ENCODE measurements at places on chromosomes 13 and 19.

DNA sequence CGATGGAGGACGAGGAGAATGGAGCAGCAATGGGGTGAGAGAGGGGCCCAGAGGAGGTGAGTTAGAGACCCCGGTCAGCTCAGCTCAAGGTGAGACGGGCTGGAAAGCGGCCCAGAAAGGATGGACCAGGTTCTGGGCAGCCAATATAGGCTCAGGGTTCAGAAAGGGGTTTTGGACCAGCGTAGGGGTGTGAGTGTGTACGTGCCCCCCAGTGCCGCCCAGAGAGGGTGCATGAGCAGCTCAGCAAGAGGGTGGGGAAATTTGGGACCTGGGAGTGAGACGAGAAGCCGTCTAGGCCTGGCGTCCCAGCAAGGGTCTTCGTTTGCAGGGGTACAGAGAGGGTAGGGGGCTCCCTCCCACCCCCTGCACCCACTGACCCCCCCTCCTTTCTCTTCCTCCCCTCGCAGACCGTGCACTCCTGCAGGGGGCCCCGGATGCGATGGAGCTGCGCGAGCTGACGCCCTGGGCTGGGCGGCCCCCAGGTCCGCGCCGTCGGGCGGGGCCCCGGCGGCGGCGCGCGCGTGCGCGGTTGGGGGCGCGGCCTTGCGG, 12.1 kb downstream of the FUT6 start:
- DNase-seq, result no peak

DNA sequence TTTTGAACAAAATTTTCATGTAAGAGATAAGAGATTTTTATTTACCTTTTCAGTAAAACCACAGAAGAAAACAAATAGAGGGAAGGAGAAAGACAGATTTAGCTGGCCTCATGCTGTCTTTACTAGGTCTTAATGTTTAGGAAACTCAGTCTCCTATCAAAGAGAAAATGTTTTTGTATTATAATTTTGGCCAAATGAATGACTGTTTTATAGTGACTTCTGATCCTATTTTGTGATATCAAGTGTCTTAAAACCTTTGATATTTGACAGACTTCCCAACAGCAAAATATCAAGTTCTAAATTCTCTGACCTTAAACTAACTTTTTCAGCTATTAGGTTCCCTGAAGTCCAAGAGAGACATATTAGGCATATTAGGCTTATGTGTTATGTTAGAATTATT, 27.0 kb downstream of the CRYL1 start:
- no peak for DNase-seq

GRCh38 chr13:26378116-26378515, 124.2 kb downstream of the CDK8 start:
- DNase-seq, result no peak

DNA sequence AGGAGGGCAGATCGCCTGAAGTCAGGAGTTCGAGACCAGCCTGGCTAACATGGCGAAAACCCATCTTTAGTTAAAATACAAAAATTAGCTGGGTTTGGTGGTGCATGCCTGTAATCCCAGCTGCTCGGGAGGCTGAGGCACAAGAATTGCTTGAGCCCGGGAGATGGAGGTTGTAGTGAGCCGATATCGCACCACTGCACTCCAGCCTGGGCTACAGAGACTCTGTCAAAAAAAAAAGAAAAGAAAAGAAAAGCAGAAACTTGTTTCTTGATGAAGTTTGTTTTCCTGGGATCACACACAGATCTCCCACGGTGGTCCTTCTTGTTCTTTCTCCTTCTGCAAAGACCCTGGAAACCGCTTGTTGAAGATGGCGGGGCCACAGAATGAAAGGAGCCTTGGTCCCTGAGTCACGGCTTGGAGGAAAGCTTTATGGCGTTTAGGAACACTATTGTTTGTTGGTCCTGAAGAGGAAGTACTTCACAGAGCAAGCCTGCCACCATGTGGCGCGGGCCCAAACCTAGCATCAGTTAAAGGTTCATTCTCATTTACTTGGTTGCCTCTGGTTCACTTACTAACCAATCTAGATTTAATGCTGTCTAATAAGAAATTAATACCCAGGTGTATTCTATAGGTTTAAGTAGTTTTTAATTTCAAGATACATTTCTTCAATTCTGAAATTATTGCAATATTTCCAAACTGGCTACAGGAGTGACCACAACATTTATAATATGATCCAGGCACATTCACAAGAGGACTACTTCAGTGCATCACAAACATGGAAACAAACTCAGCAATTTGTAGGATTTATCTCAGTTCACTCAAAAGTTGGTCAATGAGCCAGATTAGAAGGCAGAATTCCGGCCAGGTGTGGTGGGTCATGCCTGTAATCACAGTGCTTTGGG, 21.3 kb upstream of the ARL11 start:
- DNase-seq, result peak; percentile 36

- no peak for DNase-seq
Observed at GRCh38 chr13:113499936-113500335, 9.4 kb upstream of the DCUN1D2 start.

GRCh38 chr19:49111218-49111998, 2.8 kb upstream of the LIN7B start:
- no peak for DNase-seq

GRCh38 chr13:37652596-37652995, 54.0 kb upstream of the POSTN start:
- DNase-seq, result no peak

DNA sequence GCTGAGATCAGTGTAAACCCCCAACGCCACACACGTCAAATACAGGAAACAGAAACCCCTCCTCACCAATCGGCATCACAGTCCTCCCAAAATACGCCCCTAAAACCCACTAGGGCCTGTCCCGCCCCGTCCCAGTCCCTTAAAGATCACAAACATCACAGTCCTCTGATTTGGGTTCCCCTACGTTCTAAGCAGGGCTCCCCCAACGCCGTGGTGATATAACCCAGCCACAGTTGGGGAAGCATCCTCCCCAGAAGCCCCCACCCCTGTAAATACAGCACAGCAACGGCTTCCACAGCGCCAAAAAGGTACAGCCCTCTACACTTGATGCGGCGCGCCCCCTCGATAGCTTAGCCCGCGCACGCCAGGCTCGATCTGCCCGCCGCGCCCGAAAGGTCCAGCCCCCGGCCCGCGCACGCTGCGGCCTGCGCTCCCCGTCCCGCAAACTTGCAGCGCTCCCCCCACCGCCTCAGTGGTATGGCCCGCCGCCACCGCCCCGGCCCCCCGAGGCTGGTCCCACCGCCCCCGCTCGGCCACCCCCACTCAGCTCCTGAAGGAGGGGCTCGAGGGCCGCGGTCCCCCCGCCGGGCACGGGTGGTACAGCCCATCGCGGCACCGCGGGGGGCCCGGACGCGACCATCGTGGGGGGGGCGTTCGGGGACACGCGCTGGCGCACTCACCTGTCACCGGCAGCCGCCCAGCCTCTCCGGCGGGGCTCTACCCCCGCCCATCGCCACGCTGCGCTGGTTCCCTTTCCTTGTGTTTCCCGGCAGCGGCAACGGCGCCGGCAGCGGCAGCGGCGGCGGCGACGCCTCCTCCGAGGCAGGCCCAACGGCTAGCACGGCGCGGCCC, at the start of gene AKT2:
Gene AKT2, minus strand, starts transcription at position 845 of the 852 bp plus-strand sequence. CDS start 20,078 bp downstream, outside the sequence.
- DNase-seq, result no peak

DNA sequence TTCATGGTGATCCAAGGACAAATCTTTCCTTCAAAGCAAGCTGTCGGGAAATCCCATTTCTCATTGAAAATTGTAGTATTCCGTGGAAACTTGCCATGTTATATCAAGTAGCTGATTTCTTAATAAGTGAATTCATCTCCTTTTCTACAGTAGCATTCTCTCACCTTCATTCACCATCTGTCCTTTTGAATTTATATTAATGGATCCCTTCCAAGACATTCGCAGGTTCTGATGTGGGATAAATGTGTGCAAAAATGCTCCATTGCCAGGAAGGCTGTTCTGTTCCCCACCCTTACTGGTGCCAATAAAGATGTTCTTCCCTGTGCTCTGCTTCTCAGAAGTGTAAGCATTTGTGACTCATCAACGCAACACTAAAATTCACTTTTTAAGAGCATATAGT, 36.2 kb downstream of the AMER2 start:
- DNase-seq, result no peak

DNA sequence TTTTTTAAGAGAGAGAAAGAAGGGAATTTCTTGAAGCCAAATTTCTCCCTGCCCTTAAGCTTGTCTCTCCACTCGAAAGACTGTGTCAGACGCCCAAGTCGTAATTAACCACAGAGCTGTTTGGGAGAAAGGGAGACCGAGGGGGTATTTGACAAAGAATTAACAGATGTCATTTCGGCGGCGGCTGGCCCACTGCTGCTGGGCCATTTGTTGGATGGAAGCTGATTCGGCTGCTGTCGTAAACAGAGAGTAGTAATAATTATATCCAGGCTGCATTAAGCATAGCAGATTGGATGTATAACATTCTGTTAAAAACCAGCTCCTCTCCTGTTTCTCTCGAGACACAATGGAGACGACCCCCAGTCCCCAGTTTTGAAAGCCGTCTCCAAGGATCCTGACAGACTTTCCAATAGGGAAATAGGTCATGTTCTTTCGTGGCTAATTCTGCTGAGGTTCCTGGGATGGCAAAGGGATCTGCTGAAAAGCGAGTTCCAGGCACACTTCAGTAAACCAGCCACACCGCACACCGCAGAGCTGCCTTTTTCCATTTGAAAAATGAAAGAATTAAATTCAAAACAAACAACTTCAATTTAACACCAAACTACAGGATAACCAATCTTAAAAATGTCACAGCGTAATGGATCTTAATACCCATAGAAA, 71.5 kb downstream of the KCTD15 start:
- DNase-seq, result no peak

DNA sequence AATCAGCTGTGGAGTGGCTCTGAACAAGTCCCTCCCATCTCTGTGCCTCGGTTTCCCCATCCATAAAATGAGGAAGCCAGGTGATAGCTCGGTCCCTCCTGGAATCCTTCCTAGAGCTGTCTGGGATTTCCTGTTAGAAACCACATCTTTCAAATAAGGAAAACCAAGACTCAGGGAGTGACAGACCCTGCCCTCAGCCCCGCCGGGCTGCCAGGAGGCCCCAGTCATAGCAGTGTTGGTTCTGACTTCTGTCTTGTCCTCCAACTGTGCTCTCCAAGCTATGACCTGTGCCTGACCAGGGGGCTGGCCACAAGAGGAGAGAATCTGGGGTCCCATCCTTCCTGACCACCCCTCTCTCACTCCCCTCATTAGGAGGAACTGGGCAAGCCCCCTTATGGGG, 1.1 kb upstream of the SHD start:
- no peak for DNase-seq

GRCh38 chr19:31821346-31821745, 472.1 kb upstream of the TSHZ3 start:
- DNase-seq, result no peak

DNA sequence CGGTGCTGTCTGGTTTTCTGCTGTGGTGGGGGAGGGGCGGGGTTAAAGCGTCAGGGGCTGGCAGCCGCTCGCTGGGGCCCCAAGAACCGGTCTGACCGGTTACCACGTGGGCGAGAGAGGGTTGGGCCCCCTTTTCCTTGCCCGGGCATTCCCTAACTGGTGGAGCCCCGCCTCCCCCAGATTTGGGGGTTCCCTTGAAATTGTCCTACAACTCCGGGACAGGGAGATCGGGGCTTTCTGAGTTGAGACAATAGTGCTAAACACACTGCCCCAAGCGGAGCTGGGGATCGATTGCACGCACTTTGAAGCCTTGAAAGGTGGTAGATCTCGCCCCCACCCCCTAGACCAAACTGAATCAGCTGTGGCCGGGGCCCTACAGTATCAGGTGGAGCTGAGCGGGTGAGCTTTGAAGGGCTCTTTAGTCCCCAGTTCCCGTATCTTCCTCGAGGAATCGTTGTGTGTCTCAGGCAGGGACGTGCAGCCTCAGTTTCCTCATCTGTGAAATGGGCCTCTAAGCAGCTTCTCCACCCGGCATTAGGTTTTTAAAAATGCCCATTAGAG, 4.8 kb downstream of the IER2 start:
- DNase-seq, result no peak

GRCh38 chr19:33295621-33296487, 6.5 kb downstream of the CEBPA start:
- no peak for DNase-seq

DNA sequence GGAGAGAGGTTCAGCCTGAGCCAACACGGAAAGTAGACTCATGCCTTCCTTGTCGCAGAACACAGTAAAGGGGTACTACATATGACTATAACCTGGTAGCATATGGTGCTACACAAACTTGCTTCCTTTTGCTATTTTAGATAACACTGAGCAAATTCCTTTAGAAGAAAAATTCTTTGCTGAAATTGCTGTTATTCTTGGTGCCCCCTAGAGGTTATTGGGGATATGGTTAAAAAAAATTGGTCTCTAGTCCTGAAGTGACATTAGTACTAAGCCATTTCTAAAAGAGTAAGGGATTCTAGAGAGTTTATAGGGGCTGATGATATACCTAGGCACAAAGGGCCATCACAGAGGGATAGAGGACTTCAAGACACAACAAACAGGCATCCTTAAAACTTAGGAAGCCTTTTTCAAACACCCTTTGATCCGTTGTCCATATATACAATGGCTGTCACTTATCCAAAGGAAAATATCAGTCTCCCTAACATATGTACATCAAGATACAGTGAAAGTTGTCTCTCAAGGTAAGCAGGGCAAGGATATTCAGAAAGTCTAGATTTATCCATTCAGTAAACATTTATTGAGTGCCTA, 13.9 kb upstream of the HS6ST3 start:
- no peak for DNase-seq

- no peak for DNase-seq
Observed at GRCh38 chr13:50191004-50191403, 175.8 kb downstream of the KCNRG start.

DNA sequence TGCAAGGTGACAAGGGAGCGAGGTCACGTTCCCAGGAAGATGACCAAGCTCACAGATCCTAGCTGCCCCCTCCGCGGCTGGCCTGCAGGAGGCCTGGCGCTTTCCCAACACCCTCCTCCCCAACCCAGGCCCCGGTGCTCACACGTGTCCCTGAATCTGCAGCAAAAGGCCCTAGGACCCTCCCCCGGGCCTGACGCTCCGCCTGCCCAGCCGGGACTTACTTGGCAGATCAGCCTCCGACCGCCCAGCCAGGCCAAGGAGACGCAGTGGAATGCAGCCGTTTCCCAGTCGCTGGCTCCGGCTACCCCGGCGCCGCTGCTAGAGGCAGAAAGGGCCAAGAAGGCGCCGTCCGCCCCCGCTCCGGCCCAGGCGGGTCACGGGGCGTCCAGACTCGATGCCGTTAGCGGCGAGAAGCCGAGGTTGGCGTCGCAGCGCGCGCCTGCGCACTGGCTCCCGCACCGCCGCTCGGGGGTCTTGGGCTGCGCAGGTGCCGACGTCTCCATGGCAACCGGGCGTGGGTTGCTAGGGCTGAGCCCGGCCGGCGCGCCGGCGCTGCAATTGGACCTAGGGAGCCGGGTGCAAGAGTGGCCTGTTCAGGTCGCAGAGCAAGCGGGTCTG, at the start of gene PNMA8A:
Gene PNMA8A, minus strand, starts transcription at position 448 of the 618 bp plus-strand sequence. CDS start 528 bp downstream, outside the sequence.
- no peak for DNase-seq
